ENCODE measurements at places on chromosomes 6 and 20. TPM values are rescaled to one million over a fixed set of nuclear protein-coding genes. Genes with fewer than 3 reads are reported as not detected.

GSTA3 gene
- total RNA-seq, result not detected

TUBB gene
- total RNA-seq, result 268 TPM

JPH2 gene
- 52.0 TPM for total RNA-seq

MOCS3 gene
- 2.8 TPM for total RNA-seq

GRCh38 chr20:18430172-18430826 is 36.5 kb downstream of the DZANK1 start:
- DNase-seq, result no peak

DNA sequence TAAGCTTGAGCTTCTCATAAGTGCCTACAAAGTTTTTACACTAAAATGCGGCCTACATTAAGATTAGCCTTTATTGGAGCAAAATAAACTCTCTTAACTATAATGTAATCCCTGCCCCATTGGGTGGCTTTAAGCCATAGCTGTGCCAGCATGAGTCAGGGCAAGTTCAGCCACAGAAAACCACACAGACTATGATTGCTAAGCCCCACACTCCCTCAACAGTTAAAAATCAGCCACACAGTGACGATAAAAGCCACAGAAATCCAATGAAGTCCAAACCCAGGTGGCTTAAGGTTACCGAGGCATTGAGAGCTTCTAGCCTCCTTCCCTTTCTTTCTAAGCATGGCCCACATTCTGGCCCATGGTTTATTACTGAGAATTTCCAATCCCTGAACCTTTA is 61.6 kb downstream of the GRM1 start:
- DNase-seq, result no peak

DNA sequence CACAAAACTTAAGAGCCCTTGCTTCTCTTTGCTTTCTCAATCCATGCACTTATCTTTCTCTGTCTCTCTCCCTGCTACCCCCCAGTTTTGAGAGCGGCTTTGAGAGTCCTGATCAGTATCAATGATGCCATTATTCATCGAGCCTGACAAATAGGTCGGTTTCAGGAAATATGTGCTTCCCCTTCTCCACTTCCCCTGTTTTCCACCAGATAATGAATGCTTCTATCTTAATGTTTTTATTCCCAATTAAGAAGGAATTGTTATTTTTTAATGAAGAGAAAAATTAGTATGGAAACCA is 117.7 kb downstream of the KIF13A start:
- DNase-seq, result no peak

GRCh38 chr6:110366256-110366655 is 8.1 kb upstream of the METTL24 start:
- no peak for DNase-seq

DNA sequence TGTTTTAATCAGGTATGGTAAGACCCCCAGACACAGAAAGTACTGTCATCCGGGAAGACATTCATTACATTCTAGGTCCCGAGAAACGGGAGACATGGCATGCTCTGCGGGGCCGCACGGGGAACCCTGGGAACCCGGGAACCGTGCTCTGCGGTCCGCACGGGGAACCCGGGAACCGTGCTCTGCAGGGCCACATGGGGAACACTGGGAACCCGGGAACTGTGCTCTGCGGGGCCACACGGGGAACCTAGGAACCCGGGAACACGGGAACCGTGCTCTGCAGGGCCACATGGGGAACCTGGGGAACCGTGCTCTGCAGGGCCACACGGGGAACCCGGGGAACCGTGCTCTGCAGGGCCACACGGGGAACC is 165.6 kb upstream of the SULF2 start:
- DNase-seq, result no peak

DNA sequence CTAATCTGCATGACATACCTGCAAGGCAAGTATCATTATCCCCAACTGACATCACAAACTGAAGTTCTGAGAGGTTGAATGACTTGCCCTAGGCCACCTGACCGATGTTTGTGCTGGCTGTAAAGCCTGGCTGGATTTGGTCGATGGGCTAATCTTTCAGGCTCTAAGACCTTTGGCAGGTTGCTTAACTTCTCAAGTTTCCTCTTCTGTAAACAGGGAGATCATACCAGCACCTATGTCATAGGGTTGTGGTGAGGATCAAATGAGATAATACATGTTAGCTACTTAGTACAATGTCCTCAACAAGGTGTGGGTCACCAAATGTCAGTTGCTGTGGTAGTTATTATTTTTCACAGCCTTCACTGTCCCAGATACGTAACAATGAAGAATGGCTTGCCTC is 14.2 kb downstream of the ANKRD66 start:
- no peak for DNase-seq

DNA sequence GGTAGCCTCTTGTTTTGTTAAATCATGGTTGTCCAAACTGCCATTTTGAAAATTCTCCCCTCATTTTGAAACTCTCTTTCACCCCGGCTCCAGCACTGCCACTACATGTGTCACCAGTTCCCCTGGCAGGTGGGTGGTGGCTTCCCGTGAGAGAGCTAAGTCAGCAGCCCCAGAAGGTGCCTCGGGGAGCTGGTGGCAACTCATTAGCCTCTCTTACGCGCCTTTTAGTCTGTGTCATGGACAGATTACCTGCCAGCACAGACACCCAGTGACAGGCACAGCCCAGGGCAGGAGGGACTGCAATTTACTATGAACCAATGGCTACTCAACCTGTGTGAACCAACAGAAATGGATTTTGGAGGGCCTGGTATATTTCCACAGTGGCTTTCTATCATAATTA is 147.1 kb upstream of the SASH1 start:
- no peak for DNase-seq

- DNase-seq, result no peak
These were observed 48.0 kb upstream of the BCAS1 start for GRCh38 chr20:54118220-54119001.

GRCh38 chr20:62059920-62060630 is 5.6 kb downstream of the TAF4 start:
- DNase-seq, result no peak

All from sigmoid colon (tissue), 7 donors.